CD4-positive, alpha-beta T cell treated with Interleukin-17A for 4 hours (primary cell): ENCODE measurements at places on chromosomes 1 and 21.
A peak's percentile ranks its signal among the peaks of the same experiment; 100 is the strongest.

- no peak for DNase-seq
These were observed 8.9 kb downstream of the MAPKAPK2 start for GRCh38 chr1:206693592-206693991.

- DNase-seq: no peak
These were observed 25.7 kb upstream of the GNG4 start for GRCh38 chr1:235675152-235675890.

DNA sequence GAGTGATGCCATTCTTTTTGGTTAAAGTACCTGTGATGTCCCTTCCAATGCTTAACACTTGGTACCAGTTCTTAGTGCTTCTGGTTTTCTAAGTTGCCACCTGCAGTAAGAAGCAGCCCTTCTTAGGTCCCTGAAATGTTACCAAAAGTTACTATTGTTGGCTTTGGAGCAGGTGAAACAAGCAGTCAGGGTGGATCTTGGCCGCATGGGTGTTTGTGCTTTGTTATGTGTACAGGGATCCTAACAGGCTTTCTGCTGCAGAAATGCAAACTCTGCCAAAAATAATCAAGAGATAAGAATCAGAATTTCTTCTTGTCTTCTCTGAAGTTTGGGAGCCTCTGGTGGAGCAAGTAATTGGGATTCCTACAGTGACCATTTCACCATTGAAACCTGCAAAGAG lies 84.4 kb downstream of the UBE4B start:
- DNase-seq: no peak

GRCh38 chr1:5651964-5652821 lies 340.0 kb downstream of the NPHP4 start:
- no peak for DNase-seq

- no peak for DNase-seq
These were observed 14.1 kb downstream of the DDAH1 start for GRCh38 chr1:85450832-85451231.

DNA sequence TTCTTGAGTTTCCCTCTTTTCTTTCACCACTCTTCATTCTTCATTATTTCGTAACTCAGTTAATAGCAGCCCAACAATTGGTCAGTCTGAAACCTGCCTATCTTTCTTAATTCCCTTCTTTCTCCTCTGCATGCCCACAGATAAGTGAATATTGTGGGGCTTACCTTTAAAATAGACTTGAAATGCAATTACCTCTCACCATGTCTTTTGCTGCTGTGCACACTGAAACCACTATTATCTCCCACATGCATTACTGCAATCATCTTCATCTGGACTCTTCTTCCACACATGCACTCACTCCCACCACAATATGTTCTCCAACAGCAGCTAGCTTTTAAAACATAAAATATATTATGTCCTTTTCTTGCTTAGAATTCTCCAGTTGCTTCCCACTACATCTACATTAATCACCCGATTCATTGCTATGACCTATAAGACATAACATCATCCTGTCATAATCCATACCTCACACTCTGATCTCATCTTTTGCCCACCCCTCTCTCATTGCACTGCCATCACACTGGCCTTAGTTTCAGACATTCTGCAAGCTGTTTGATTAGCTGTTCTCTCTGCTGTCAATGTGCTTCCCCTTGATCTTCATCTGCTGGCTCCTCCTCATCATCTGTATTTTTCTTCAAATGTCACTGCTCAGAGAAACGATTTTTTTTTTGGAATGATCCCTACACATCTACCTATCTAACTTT lies 304.8 kb downstream of the PTPRC start:
- DNase-seq: no peak

- DNase-seq: no peak
These were observed 30.6 kb downstream of the DPT start for GRCh38 chr1:168698453-168698852.

GRCh38 chr1:71785450-71785849 lies 496.9 kb downstream of the NEGR1 start:
- DNase-seq: no peak

DNA sequence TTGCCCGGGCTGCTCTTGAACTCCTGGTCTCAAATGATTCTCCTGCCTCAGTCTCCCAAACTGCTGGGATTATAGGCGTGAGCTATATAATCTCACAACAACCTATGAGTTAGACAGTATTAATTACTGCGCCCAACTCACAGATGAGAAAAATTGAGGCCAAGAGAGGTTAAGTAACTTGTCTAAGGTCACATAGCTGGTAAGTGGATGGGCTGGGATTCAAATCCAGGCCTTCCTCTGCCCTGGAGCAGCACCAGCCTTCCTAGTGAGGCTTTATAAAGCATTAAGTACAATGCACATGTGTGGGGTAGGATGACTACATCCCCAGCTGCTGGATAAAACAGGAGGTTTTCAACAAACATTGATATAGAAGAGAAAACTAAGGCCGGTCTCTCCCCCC lies 15.1 kb downstream of the E2F2 start:
- DNase-seq: no peak

- no peak for DNase-seq
These were observed 59.9 kb upstream of the ZSWIM5 start for GRCh38 chr1:45266151-45266801.

- DNase-seq: no peak
These were observed 19.4 kb downstream of the PLEKHM2 start for GRCh38 chr1:15703562-15703961.

GRCh38 chr1:227343727-227344551 lies 25.6 kb upstream of the CDC42BPA start:
- DNase-seq: no peak

GRCh38 chr1:2643414-2644077 lies 10.7 kb upstream of the MMEL1 start:
- no peak for DNase-seq

DNA sequence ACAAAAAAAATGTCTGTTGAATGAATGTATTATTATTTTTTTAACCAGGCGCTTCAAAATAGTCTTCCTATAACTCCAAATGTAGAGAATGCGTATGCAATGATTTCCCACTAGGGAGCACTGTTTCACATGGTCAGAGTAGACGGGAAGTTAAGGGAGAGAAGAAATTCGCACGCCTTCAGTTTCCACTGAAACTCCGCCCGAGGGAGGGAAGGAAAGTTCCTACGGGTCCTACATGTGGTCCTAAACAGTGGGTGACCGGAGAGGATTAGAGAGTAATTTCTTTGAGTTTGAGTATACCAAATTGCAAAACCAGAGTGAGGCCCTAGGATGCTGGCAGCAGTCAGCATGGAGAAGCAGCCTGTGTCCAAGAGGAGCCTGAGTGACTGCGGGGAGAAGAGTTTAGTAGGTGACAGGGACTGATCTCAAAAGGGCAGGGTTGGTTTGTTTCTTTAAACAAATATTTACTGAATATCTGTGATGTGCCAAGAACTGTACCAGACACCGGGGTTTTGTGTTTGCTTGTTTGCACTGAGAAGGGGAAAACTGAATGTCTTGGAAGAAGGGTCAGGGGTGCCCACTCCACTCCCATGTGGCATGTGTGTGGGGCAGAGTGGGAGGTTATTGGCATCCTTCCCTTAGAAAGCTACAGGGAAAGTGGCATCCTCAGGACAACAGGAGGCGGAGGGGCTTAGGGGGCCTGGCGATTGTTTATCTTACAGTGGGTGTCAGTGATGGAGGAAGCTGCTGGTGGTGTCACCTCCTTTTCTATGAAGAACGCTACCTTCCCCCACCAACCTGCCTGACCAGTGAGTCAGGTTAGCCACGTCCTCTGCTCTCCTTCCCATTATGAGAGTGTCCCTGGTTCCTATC lies 22.8 kb downstream of the RNU5D-1 start:
- peak; percentile 45 for DNase-seq

DNA sequence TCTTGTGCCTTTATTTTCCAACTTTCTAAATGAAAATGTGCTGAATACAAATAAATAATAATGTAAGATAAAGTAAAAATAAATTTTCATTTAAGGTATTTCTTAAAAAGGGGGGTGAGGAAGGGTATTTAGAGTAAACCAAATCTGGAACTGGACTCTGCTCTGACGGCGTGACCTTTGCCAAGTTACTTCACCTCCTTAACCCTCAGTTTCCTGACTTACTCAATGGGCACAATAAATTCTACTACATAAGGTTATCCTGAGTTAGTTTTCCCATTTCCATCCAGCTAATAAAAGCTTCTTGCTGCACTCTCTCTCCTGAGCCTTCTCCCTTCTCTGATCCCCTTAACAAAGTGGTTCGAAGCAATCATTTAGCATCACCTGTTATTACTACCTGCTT lies 93.9 kb downstream of the NID1 start:
- DNase-seq: no peak

DNA sequence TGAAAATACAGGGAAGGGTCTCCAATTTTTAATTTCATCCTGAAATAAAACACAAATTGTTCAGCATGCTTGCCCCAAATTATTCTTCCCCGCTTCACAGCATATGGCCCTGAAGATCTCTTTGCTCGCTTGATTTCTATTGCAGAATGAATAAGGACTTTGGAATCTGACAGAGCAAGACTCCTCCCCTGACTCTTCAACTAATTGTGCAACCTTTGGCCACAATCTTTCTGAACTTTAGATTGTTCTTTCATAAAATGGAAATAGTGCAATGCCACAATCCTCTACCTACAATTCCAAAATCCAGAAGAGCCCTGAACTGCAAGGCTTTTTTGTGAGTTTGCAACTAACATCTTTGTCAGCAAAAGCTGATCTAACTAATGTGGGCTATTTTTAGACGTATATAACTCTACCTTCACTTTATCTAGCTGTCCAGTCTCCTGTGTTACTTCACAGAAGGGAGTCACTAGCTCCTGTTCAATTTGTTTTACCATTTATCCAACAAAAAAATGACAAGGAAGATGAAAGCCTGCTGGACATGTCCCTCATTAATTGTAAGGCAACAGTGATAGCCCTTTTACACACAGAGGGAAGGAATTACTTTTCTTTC lies 13.4 kb downstream of the RNASEL start:
- DNase-seq: no peak

GRCh38 chr21:25806060-25806459 lies 71.3 kb downstream of the GABPA start:
- DNase-seq: no peak

DNA sequence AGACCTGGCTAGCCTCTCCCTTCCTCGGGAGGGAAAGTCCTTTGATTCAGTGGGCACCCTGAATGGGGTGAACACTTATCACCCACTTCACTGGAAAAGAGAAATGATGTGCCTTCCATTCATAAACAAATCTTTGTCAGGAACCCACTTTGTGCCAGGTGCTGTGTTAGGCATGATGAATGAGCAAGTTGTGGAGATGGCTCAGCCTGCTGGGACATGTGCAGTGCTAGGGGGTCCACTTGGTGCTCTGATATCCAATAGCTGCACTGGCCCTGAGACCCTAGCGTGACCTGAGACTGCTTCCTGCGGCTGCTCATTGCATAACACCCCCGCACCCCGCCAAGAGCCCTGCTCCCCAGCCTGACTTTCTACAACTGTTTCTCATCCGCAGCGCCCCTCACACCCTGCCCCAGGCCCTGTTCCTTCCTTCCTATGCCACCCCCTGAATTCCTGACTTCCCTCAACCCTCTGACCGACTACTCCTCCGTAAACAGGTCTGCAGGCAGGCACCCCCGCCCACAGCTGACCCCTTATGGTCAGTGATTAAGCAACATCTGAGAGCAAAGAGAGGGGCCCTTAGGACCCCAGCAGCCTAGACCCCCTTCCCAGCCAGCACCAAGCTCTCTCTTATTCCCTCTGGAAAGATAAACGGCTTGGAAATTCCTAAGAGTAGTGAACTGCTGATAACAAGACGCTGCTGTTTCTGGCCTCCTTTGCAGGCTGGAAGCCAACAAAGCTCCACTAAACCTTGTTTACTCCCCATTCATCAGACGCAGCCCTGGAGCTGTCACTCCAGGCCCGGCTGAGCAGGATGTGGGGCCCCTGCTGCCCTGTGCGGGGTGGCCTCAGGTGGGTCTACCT lies 12.9 kb downstream of the CSRP1 start:
- DNase-seq: no peak
